Stimulated activated naive CD4-positive, alpha-beta T cell (primary cell): ENCODE measurements at places on chromosomes 16 and 17.

DNA sequence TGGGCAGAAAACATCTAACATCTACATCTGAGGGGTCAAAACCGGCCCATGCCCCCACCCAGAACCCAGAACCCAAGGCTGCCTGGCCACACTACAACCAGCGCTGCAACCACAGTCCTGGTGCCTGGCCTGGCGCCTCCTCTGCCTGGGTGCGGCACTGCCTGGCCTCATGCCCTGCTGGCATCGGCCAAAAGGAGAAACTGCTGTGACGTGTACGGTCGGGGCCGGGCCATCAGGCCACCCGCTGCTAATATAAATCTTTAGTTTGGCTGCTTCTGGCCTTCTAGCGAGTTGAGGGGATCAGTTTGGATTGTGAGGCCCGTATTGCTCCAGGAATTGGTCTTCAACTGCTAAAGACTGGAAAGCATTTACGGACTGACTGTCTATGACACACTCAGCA, 22.8 kb downstream of the TMEM204 start:
- no peak for DNase-seq

DNA sequence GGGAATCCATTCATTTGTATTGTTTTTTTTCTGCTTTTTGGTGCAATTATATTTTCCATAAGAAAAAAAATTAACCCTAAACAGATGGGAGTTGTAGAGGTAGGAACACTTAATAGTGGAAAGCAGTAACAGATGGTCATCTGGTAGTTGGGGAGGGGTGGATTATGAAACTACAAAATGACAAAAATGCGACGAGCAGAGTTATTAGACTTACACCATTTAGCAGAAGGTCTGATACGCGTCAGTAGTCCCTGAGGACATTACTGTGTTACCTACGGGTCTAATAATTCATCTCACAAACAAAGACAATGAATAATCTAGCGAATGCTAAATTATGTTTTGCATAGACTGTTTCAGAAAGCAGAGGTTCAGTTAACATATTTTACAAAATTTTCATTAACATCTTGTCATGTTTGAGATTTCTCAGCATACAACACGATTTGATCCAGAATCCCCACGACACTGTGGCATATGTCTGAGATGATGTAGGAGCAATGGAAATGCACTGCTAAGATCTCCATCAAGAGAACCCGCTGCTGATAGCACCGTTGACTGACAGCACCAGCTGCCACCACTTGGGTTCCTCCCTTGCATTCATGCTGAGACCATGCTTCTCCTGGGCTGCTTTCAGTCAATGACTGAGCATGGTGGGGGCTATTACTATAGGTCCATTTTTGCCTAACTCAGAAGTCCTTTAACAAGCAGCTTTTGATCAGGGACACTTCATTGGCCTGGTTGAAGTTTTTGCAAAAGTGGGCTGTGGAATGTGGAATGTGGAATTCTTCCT, 182.2 kb upstream of the CPHXL start:
- DNase-seq, result no peak

DNA sequence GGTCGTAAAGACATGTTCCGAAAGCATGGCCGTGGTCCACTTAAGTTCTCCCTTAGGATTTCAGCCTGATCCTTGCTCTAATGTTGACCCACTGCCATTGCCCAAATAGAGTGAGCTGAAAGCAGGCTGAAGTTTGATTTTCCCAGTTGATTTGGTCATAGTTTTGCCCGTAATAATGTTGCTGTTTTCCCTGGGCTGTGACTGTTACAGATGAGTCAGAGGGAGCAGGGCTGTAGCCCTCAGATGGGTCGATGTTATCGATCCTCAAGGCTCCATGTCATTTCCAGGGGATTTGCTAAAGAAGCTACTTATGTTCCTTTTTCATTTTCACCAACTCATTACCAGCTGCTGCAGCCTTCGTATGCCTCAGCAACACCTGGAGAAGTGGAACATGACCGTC, 169.0 kb upstream of the ZFHX3 start:
- DNase-seq, result no peak

- DNase-seq, result no peak
Observed at GRCh38 chr16:4467916-4468315, 6.5 kb downstream of the NMRAL1 start.

DNA sequence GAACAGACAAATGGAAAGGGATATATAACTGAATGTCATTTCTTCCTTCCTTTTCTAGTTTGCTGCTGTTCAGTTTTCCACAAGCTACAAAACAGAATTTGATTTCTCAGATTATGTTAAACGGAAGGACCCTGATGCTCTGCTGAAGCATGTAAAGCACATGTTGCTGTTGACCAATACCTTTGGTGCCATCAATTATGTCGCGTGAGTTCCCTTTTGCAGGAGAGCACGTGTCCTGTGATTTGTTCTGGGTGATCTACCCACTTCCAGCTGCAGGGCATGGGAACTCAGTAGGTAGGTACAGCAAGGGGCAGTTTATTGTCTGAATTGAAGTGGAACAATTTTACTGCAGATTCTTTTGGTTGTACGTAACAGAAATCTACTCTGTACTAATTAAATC, 8.8 kb downstream of the ITGAL start:
- no peak for DNase-seq

GRCh38 chr17:68579194-68579927, 21.8 kb downstream of the FAM20A start:
- DNase-seq, result no peak

- DNase-seq, result no peak
Observed at GRCh38 chr16:69176033-69176800, 10.7 kb upstream of the SNTB2 start.

DNA sequence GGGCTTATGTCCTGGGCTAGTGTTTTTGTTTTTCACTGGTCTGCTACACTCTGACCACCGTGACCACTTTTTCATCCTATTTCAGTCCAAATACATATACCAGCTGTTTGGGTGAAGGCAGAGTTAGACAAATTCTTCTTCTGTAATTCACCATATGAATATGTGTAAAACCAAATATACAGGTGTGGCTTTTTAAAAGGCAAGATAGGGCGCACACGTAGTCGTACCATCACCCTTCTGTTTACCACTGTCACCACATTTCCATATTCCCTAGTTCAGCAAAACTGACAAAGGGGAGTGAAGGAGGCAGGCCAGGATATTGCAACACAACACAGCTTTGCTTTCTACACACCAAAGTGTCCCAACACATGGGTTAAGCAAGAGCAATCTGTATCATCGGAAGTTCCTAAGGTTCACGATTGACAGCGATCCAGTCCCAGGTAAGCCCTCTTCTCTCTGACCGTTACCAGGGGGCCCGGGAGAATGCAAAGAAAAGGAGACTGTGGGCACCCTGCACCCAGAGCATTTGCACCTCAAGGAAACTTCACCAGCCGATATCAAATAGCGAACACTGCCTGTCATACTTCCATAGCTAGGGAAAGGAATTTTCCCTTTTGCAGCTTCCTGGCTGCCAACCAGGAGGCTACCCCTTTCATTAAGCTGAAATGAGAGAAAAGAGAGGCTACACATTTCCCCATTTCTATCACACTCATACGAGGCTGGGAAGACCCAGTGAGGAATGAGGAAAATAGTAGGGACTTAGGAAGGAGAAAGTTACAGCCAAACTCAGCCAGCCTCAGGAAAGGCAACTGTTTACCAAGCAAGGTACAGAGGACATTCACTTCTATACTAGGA, 23.1 kb downstream of the CREBBP start:
- DNase-seq, result no peak

DNA sequence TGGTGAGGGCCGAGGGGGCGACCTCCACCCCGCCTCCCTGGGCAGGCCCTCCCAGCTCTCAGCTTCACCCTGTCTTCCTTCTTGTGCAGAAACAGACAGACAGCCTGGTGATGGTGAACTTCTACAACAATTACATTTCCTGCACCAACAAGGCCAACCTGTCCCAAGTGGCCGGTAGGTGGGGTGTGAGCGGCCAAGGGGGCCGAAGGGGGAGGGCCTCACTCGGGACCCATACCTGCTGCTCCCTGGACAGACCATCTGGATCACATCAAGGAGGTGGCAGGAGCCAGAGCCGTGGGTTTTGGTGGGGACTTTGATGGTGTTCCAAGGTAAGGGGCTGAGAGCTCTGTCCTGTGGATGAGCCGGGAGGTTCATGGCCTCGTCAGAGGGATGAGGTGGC, 20.1 kb downstream of the CHMP1A start:
- DNase-seq, result no peak

- no peak for DNase-seq
Observed at GRCh38 chr16:57741660-57742191, 6.2 kb downstream of the KATNB1 start.

GRCh38 chr17:61143026-61143425, 256.6 kb upstream of the TBX2 start:
- DNase-seq, result no peak

GRCh38 chr17:83037874-83038165, 41.6 kb upstream of the METRNL start:
- DNase-seq, result no peak

- DNase-seq, result no peak
Observed at GRCh38 chr17:29412780-29413565, 22.8 kb downstream of the TAOK1 start.

DNA sequence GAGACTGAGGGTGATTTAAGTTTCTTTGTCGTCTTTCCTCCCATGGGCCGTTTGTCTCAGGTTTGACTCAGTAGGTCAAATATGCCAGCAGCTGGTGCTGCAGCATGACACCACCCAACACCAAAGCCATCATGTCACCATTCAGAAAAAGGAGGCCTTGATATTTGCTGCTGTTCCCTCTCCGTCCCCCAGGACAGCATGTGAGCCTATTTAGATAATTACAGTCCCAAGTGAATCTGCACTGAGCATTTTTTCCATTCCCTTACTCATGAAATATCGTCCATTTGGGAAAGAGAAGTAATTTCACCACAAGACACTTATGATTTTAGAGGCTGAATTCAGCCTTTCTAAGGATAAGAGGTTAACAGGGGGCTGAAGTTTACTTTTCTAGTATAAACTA, 62.2 kb upstream of the ADORA2B start:
- DNase-seq, result no peak

GRCh38 chr16:75188832-75189477, 18.0 kb downstream of the CTRB2 start:
- no peak for DNase-seq

DNA sequence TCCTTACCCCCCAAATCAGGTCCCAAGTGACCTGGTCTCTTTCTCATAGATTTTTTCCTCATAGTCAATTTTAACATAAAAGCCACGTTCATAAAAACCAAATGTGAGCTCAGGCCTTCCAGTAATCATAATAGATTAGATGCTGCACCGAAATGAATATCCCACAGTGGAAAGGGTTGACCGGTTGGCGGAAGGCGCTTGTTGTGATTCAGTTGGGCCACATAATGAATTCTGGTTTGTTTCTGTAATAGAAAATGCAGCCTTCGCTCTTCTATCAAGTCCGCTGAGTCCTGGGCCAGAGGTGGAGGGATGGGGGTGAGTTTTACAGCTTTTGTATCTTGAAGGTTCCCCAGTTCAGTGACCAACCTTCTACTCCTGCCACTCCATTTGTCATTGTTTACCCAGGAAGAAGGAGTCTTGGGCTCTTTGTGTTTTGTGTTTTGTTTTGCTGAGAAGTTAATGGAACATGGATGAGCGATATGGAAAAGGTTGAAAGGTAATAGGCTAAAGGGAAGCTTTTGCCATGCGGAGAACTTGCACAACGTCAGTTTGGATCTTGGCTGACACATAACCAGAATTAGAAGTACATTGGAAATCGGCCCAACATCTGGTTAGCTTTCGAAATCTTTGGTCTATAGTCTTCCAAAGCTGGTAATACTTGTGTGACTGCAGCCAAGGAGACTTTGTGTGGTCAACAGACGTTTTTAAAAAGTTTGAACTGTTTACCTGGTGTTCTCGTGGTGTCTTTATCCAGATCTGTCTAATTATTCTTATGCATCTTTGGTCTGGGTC, 89.5 kb downstream of the CLEC16A start:
- no peak for DNase-seq

DNA sequence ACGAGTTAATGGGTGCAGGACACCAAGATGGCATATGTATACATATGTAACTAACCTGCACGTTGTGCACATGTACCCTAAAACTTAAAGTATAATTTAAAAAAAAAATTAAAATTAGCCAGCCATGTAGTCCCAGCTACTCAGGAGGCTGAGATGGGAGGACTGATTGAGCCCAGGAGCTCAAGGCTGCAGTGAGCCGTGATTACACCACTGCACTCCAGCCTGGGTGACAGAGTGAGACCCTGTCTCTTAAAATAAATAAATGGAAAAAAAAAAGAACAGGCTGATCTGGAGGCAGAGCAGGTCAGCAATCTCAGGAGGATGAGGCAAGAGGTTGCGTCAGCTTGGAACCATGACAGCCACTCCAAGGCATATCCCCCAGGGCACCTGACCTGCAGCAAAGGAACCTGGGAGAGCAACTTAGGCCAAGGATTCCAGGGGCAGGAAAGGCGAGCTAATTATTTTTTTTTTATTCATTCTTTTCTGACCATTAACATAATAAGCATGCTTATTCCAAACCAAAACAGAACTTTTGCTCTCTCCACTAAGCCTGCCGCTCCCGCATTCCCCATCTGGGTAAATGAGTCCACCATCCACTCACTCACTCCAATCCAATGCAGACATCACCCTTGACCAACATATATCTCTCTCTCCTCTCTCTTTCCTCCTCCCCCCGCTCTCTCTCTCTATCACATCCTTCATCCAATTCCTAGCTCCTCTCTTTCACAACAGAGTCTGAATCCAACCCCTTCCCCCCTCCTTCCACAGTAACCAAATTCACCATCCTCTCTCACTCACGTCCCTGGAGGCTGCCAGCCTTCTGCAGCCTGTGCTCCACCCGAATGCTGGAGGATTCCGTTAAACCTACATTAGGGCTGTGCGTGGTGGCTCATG, 47.7 kb downstream of the TK2 start:
- no peak for DNase-seq

GRCh38 chr16:29644338-29644857, 18.6 kb upstream of the SPN start:
- DNase-seq, result no peak

GRCh38 chr17:7139400-7139799, 24.8 kb upstream of the ASGR2 start:
- DNase-seq, result no peak

GRCh38 chr17:17771498-17772201, 65.1 kb downstream of the SREBF1 start:
- DNase-seq, result no peak
